Thymus (tissue), 14 donors: ENCODE measurements at places on chromosomes 7 and 10. TPM values are rescaled to one million over a fixed set of nuclear protein-coding genes. Genes with fewer than 3 reads are reported as not detected.

DNA sequence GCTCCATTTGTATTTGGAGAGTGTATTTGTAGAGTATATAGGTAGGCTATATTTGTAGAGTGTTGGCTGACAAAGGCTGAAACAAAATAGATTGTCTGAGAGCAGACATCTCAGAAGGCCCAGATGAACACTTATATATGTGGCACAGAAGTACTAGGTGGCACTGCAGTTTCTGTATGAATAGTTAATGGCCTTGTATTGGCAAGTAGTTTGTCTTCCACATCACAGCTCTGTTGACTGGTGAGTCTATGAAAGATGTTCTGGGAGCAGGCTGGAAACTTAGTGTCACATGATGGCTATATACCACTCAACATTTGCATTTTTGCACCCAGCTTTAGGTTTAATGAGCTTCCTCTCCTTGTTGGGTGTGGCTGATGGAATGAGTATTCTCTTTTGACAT, 51.9 kb downstream of the CCNY start:
- no peaks in the 10 kb centered on the region for H3K27me3 ChIP-seq
- no peaks in the 10 kb centered on the region for H3K36me3 ChIP-seq
- H3K4me1 ChIP-seq = peaks cover 5% of the 10 kb centered on the region
- H3K27ac ChIP-seq = no peak overlapping the region
- DNase-seq = no peak

- H3K4me1 ChIP-seq = no peaks in the 10 kb centered on the region
- H3K4me3 ChIP-seq = no peak overlapping the region
- no peak overlapping the region for H3K27ac ChIP-seq
- no peaks in the 10 kb centered on the region for H3K36me3 ChIP-seq
- DNase-seq = no peak
Measured at GRCh38 chr7:46291050-46291438, 370.0 kb upstream of the IGFBP3 start.

DNA sequence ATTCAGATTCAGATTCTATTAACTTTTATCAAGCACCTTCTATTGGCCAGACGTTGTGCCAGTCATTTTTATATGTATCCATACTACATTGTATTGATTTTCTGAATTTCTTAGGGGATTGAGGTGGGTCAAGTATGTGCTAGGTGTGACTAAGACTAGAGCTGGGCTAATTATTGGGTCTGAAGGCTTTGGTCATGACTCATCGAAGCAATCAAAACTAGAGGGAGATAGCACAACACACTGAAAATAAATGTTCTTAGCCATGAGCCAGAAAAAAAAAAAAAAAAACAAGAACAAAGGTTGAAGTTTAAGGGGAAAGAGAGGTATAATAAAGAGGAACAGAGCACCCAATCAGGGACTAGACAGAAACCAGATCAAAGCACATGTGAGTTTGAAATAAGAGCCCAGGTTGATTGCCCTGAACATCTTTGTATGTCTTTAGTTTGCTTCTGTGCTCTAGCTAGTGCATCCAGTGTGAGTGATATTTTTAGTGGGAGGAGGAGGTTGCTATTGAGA, 171.6 kb upstream of the FOXP2 start:
- no peaks in the 10 kb centered on the region for H3K36me3 ChIP-seq
- H3K27ac ChIP-seq = no peak overlapping the region
- H3K27me3 ChIP-seq = no peaks in the 10 kb centered on the region
- no peak for DNase-seq
- no peaks in the 10 kb centered on the region for H3K4me1 ChIP-seq

DNA sequence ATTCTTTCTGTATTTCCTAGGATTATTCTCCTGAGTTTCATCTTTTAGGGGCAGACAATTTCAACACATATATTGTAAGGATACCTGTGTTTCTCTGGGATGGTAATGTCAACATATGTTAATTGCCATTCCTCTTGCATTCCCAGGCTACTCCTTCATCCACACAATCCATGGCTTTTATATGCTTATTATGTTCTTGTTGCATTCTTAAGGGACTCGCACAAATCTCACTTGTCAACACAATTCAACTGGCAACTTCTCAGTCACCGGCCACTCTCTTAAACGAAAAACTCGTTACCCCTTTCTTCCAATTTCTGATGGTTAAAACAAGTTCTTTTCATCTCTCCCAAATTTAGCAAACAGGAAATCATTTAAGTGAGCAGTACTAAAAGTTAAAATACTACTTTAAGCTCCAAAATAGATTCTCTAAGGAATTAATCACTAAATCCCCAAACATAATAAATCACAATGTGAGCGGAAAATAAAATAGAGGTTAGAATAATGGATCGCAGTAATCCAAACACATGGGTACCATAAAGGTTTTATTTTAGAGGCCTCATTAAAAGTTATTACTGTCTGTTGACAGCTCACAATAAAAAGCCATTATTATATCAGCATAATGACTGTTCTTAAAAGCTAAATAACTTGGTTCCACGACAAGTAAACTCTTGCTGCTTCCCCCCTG, 223.2 kb downstream of the ELMO1 start:
- peaks cover 5% of the 10 kb centered on the region for H3K36me3 ChIP-seq
- H3K27ac ChIP-seq = no peak overlapping the region
- H3K27me3 ChIP-seq = no peaks in the 10 kb centered on the region
- H3K4me3 ChIP-seq = no peak overlapping the region

DNA sequence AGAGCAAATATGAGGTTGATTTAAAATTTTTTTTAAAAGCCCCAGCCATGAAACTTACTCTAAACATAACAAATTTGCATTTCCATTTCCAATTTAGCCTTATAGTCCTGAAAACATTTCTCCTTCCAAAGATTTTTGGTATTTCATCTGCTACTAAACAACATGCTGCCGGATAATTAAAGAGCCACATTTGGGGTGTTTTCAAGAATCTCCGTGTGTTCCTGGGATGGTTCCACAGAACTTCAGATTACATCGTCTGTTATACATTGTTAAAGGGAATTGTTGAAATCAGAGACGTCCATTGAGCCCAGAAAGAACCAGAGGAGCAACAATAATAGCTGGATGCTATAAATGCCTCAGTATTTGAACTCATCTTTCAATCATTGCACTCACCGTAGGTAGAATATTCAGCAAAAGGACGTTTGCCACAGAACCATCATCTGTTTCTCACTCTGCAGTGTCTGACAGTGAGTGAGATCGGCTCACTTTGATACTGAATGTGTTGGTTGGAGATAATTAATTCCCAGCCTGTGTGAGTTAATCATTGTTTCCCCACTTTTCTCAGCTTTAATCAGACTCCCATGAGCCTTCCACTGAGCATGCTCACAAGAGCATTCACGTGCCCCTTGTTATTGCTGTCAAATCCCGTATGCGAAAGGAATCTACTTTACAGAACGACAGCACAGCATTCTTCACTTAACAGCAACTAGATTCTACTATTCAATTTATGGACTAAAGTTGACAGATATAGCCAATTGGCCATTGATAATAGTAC, 128.4 kb upstream of the PALS2 start:
- no peaks in the 10 kb centered on the region for H3K27me3 ChIP-seq
- H3K36me3 ChIP-seq = no peaks in the 10 kb centered on the region
- no peak overlapping the region for H3K27ac ChIP-seq

DNA sequence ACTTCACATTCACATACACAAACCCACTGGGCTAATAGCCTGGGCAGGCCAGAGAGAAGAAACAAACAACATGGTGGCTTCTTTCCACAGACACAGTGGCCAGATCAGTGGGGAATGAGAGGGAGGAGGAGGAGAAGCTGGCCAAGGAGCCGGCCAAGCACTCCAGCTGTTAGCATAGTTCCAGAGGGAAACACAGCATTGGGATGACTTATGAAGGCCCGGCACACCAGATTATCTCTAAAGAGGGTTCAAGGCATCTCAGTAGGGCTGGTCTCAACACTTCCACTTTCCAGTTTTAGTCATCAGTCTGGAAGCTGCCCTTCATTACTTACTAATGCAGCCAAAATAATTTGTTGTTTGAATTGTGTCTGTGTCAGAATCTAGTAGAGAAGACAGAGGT, 42.1 kb upstream of the GPR26 start:
- H3K27me3 ChIP-seq = no peaks in the 10 kb centered on the region
- DNase-seq = no peak
- no peaks in the 10 kb centered on the region for H3K36me3 ChIP-seq
- H3K4me1 ChIP-seq = no peaks in the 10 kb centered on the region
- H3K4me3 ChIP-seq = no peak overlapping the region
- no peak overlapping the region for H3K27ac ChIP-seq

DNA sequence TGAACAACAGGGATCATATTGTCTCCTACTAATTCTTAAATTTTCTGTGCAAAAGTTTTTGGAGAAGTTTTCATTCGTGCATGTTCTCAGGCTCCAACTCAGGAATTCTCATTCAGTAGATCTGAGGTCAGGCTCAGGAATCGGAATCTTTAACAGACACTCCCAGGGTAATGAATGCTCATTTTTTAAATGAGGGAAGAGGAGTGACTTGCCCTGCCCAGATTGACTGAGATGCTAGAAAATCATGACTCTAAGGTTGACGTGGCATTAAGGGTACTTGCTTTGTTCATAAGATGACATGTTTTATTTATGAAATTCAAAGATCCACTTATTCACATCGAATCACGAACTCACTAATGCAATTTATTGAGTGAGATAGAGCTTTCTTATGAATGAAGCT, 196.6 kb upstream of the NPVF start:
- H3K27me3 ChIP-seq = no peaks in the 10 kb centered on the region
- no peaks in the 10 kb centered on the region for H3K36me3 ChIP-seq
- no peak overlapping the region for H3K4me3 ChIP-seq

DNA sequence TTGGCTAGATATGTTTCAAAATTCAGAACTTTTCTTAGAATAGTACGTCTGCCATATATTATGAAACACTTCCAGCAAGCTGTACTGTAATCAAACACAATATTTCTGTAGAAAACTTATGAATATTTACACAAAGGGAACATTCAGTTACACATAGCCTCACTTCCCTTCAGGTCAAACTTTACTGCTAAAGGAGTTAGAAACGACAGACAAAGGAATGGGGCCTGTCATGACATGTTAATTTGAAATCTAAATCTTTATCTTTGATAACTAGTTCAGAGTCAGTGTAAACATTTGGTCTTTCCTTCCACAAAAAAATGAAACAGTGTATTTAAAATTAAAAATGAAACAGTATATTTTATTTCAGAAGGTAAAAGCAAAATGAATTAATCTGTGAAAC, 1.0 kb upstream of the CROT start:
- H3K4me1 ChIP-seq = peaks cover 10% of the 10 kb centered on the region
- H3K36me3 ChIP-seq = no peaks in the 10 kb centered on the region
- DNase-seq = no peak

DNA sequence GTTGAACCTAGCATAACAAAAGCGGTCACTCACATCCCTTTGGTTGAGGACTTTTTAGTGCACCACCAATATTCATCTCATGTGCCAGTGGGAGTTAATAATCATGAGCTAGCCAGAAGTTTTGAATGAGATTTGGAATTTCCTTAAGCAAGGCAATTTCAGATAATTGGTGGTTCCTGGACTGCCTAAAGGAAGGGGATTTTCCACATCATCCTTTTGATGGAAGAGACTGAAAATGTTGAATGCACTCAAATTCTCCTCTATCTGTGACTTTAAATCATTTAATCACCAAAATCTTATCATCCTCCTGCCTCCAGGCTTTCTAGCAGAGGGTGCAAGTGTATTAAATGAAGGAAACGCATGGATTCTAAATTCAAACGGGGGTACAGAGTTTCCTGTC, 260.7 kb downstream of the CCDC3 start:
- H3K27me3 ChIP-seq = no peaks in the 10 kb centered on the region
- no peak overlapping the region for H3K4me3 ChIP-seq
- no peaks in the 10 kb centered on the region for H3K4me1 ChIP-seq
- DNase-seq = no peak
- H3K36me3 ChIP-seq = peaks cover under 1% of the 10 kb centered on the region

GRCh38 chr10:129662426-129662825, 195.4 kb downstream of the MGMT start:
- H3K27ac ChIP-seq = no peak overlapping the region
- H3K36me3 ChIP-seq = no peaks in the 10 kb centered on the region
- no peak overlapping the region for H3K4me3 ChIP-seq
- DNase-seq = no peak

- H3K27ac ChIP-seq = no peak overlapping the region
- no peaks in the 10 kb centered on the region for H3K27me3 ChIP-seq
- H3K36me3 ChIP-seq = no peaks in the 10 kb centered on the region
- H3K4me3 ChIP-seq = no peak overlapping the region
- no peaks in the 10 kb centered on the region for H3K4me1 ChIP-seq
Measured at GRCh38 chr7:32022966-32023365, 47.2 kb downstream of the PDE1C start.

- DNase-seq = no peak
- H3K27ac ChIP-seq = no peak overlapping the region
- no peak overlapping the region for H3K4me3 ChIP-seq
Measured at GRCh38 chr7:22129166-22129565, 183.5 kb upstream of the CDCA7L start.

DNA sequence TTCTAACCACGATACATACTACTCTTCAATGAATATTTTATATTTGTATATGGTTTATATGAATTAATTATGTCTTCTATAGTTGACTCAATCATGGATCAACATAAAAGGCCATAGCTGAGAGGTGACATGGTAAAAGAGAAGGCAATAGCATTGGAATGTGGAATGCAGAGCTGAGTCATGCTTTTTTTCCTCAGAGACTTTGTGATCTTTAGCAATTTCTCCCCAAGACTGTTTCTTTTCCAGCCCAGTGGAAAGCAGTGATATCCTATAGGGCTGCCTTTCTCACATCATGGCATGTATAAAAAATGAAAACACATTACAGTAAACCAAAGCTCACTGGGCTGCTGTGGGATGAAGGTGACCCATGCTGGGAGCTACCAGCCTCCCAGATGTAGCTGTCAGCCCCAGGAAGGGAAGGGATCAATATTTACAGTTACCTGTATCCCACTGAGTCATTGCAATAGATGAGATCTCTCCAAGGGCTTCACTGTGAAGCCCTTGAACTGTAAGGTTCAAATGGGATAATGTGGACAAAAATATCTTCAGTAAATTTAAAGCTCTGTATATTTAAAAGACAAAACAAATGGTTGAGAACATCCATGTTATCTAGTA, 30.2 kb downstream of the SLC39A12 start:
- H3K4me3 ChIP-seq = no peak overlapping the region
- no peaks in the 10 kb centered on the region for H3K36me3 ChIP-seq
- H3K4me1 ChIP-seq = no peaks in the 10 kb centered on the region
- no peak overlapping the region for H3K27ac ChIP-seq
- DNase-seq = no peak
- no peaks in the 10 kb centered on the region for H3K27me3 ChIP-seq

DNA sequence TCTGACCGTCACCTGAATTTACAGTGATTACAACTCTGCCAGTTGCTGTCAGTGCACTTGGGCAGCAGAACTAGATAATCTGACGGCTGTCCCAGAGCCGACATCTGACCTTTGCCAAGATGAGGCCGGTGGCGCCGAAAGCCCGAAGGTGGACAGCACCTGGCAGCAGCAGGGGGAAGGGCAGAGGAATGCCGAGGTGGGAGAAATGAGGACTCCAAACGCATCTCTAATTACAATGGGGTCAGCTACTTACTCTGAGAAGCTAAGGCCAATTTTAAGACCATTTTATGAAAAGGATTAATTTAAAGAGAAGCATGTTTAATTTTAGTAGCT, 33.8 kb downstream of the TRIM8 start:
- peaks cover 47% of the 10 kb centered on the region for H3K4me1 ChIP-seq
- peaks cover 4% of the 10 kb centered on the region for H3K36me3 ChIP-seq
- H3K27me3 ChIP-seq = no peaks in the 10 kb centered on the region
- DNase-seq = no peak

- H3K36me3 ChIP-seq = no peaks in the 10 kb centered on the region
- H3K4me1 ChIP-seq = no peaks in the 10 kb centered on the region
- H3K4me3 ChIP-seq = no peak overlapping the region
Measured at GRCh38 chr7:4272141-4272540, 410.0 kb upstream of the FOXK1 start.

IDI2 gene
- polyA plus RNA-seq = 0.14 TPM

AGAP4 gene
- polyA plus RNA-seq = 33.7 TPM

MARCHF5 gene
- polyA plus RNA-seq = 22.9 TPM

SPDYE9 gene
- polyA plus RNA-seq = 0.07 TPM

FGFBP3 gene
- 1.9 TPM for polyA plus RNA-seq

TRIM50 gene
- polyA plus RNA-seq = 0.21 TPM

RAMP3 gene
- 23.8 TPM for polyA plus RNA-seq
